CD4-positive, alpha-beta memory T cell (primary cell): ENCODE measurements at places on chromosomes 2 and 18. TPM values are rescaled to one million over a fixed set of nuclear protein-coding genes. Genes with fewer than 3 reads are reported as not detected.
A peak's percentile ranks its signal among the peaks of the same experiment; 100 is the strongest.

- no peak overlapping the region for H3K4me3 ChIP-seq
- H3K4me1 ChIP-seq, result no peaks in the 10 kb centered on the region
- no peaks in the 10 kb centered on the region for H3K27me3 ChIP-seq
- no peaks in the 10 kb centered on the region for H3K36me3 ChIP-seq
- H3K27ac ChIP-seq, result no peak overlapping the region
- no peak for DNase-seq
These were observed 1003.2 kb upstream of the FAM98A start for GRCh38 chr2:34602262-34602661.

DNA sequence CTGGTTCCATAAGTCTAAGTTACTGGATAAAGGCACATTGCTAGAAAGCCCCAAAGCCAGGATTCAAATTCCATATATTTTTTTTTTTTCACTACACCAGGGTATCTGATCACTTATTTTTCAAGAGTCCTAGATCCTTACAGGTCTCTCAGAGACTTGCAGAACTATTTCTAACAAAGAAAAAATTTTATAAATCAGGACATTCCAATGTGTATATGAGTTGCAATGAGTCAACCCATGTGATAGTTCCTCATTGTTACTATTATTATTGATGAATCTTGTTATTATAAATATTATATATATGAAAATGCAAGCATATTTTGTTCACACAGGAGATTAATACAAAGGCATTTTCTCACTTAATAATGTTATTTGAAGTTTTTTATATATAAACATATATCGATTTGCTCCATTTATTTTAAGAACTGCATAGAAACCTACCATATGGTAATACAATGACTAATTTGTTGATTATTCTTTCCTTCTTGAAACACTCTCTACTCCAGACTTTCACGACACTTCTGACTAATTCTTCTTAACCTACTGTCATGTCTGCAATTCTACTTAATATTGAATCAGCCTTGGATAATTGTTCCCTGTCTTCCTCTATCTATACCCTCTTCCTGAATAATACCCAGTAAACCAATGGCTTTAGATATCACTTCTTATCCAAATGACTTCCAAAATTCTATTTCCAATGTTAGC, 968.4 kb upstream of the NRXN1 start:
- H3K27ac ChIP-seq, result no peak overlapping the region
- no peaks in the 10 kb centered on the region for H3K36me3 ChIP-seq
- no peaks in the 10 kb centered on the region for H3K27me3 ChIP-seq
- DNase-seq, result no peak

GRCh38 chr2:187169864-187170263, 278.2 kb downstream of the CALCRL start:
- H3K4me1 ChIP-seq, result no peaks in the 10 kb centered on the region
- DNase-seq, result no peak
- no peak overlapping the region for H3K27ac ChIP-seq
- no peak overlapping the region for H3K4me3 ChIP-seq
- no peaks in the 10 kb centered on the region for H3K36me3 ChIP-seq
- no peaks in the 10 kb centered on the region for H3K27me3 ChIP-seq

- H3K36me3 ChIP-seq, result no peaks in the 10 kb centered on the region
- no peak overlapping the region for H3K27ac ChIP-seq
- peaks cover 19% of the 10 kb centered on the region for H3K4me1 ChIP-seq
- peak overlapping the region; percentile 24 for H3K4me3 ChIP-seq
- no peaks in the 10 kb centered on the region for H3K27me3 ChIP-seq
- peak; percentile 2 for DNase-seq
These were observed 1.3 kb upstream of the TBC1D8 start for GRCh38 chr2:101152272-101153076.

GRCh38 chr18:43680096-43680495, 402.8 kb upstream of the SYT4 start:
- H3K4me1 ChIP-seq, result no peaks in the 10 kb centered on the region

- no peak overlapping the region for H3K27ac ChIP-seq
- DNase-seq, result no peak
- H3K27me3 ChIP-seq, result no peaks in the 10 kb centered on the region
- H3K4me3 ChIP-seq, result no peak overlapping the region
- no peaks in the 10 kb centered on the region for H3K4me1 ChIP-seq
These were observed 181.8 kb upstream of the ARL4C start for GRCh38 chr2:234678711-234679110.

GRCh38 chr2:58501371-58502160, 260.4 kb upstream of the FANCL start:
- no peaks in the 10 kb centered on the region for H3K27me3 ChIP-seq
- no peaks in the 10 kb centered on the region for H3K4me1 ChIP-seq
- H3K36me3 ChIP-seq, result no peaks in the 10 kb centered on the region
- H3K27ac ChIP-seq, result no peak overlapping the region
- no peak for DNase-seq

GRCh38 chr18:76928179-76928868, 106.0 kb downstream of the ZNF236 start:
- no peaks in the 10 kb centered on the region for H3K27me3 ChIP-seq
- H3K36me3 ChIP-seq, result peaks cover 34% of the 10 kb centered on the region
- H3K27ac ChIP-seq, result no peak overlapping the region
- no peak overlapping the region for H3K4me3 ChIP-seq
- H3K4me1 ChIP-seq, result no peaks in the 10 kb centered on the region
- no peak for DNase-seq

DNA sequence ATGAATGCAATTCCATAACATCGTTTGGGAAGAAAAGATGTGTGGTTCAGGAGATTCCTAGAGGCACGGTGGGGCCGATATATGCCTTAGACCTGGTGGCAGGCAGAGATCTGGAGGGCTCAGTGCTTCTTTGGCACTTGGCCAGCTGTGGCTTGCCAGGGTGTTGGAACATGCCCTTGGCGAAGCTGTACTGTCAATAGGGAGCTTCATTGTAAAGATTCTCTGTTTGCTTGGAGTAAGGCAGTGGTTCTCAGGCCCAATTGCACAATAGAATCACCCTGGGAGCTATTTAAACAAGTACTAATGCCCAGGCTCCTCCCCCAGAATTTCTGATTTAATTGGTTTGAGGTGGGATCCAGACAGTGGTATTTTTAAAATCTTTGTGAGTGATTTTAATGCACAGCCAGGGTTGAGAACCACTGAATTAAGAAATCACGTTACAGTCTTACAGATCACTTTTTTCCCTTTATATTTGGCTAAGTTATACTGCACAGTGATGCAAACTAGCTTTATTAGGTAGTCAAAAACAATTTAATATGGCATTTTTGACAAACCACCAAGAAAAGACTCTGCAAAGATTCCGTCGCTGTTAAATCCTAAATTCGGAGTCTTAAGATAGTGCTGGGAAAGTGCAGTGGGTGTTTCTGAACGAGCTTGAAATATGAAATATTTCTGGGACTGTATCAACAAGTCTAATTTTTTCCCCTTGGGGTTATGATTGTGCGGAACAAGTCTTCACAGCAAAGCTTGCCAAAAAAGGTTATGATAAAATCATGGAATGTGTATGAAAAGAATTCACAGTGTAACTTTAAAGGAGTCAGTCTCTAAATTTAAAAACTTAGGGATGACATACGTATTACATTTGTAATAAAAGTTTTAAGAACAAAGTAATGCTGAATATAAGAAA, 78.0 kb downstream of the CRIM1 start:
- no peaks in the 10 kb centered on the region for H3K27me3 ChIP-seq
- no peak for DNase-seq
- no peaks in the 10 kb centered on the region for H3K4me1 ChIP-seq
- H3K36me3 ChIP-seq, result no peaks in the 10 kb centered on the region

DNA sequence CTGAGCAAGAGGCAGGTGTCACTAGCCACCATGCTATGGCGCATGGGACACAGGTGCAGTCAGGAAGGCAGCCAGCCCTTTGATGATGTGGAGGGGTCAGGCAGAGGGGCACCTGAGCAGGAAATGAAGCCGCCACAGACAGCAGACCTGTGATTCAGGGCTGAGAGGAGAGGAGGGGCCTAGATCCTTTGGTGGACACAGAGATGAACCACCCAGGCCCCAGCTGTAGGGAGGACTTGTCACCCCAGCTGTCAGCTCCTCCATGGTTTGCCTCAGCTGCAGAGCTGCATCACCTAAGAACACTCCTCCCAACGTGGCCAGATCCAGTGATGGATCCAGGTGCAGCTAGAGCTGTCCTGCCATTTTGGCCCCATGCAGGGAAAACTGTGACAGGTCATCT, 11.6 kb downstream of the ASB18 start:
- no peak overlapping the region for H3K4me3 ChIP-seq
- no peaks in the 10 kb centered on the region for H3K36me3 ChIP-seq
- DNase-seq, result no peak
- no peaks in the 10 kb centered on the region for H3K27me3 ChIP-seq
- no peaks in the 10 kb centered on the region for H3K4me1 ChIP-seq

- H3K27me3 ChIP-seq, result no peaks in the 10 kb centered on the region
- H3K4me1 ChIP-seq, result no peaks in the 10 kb centered on the region
- no peak for DNase-seq
- H3K27ac ChIP-seq, result no peak overlapping the region
These were observed 190.5 kb downstream of the LOXHD1 start for GRCh38 chr18:46466234-46467160.

GRCh38 chr2:51903728-51904127, 871.8 kb upstream of the NRXN1 start:
- H3K27me3 ChIP-seq, result no peaks in the 10 kb centered on the region
- no peak overlapping the region for H3K27ac ChIP-seq
- no peaks in the 10 kb centered on the region for H3K4me1 ChIP-seq
- H3K36me3 ChIP-seq, result no peaks in the 10 kb centered on the region
- no peak for DNase-seq

GRCh38 chr2:24828238-24828996, 35.2 kb downstream of the CENPO start:
- no peak for DNase-seq
- H3K4me1 ChIP-seq, result peaks cover 20% of the 10 kb centered on the region
- H3K4me3 ChIP-seq, result no peak overlapping the region

- H3K27ac ChIP-seq, result no peak overlapping the region
- DNase-seq, result no peak
- H3K4me3 ChIP-seq, result no peak overlapping the region
- H3K4me1 ChIP-seq, result peaks cover 12% of the 10 kb centered on the region
These were observed 59.9 kb downstream of the MSH6 start for GRCh38 chr2:47842846-47843245.

GRCh38 chr18:63095768-63096167, 223.8 kb downstream of the BCL2 start:
- peaks cover 32% of the 10 kb centered on the region for H3K4me1 ChIP-seq
- no peak overlapping the region for H3K27ac ChIP-seq
- H3K4me3 ChIP-seq, result no peak overlapping the region
- no peaks in the 10 kb centered on the region for H3K27me3 ChIP-seq
- no peaks in the 10 kb centered on the region for H3K36me3 ChIP-seq

DNA sequence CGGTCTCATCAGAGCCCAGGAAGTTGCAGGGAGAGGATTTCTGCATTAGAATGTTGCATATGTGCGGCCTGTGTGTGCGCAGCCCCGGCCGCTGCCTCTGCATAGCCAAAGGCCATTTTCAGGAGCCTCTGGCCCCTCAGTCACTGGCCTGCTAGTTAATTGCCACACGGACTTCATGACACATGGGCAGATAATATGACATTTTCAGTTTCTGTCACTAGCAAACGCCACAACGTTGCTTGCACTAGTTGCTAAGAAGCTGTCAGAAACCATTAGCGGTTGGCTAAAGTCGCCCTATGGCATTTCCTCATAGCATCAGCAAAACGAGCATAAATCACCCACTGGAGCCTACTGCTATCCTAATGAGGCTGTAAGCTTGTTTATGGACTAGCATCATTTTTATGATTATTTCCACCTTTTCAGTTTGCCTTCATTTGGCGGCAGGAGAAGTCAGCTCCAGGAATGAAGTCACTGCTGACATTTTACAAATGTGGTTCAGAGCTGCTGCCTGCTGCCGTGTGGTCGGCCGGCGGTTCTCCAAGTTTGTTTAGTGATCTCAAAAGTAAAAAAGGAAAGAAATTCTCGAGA, 73.7 kb downstream of the MEIS1 start:
- no peak overlapping the region for H3K27ac ChIP-seq
- no peaks in the 10 kb centered on the region for H3K4me1 ChIP-seq
- DNase-seq, result no peak
- H3K36me3 ChIP-seq, result no peaks in the 10 kb centered on the region

GRCh38 chr2:171160956-171161740, 455 bp upstream of the TLK1 start:
- DNase-seq, result peak; percentile 64
- H3K27me3 ChIP-seq, result no peaks in the 10 kb centered on the region
- peaks cover 63% of the 10 kb centered on the region for H3K4me1 ChIP-seq
- peak overlapping the region; percentile 89 for H3K27ac ChIP-seq
- peak overlapping the region; percentile 78 for H3K4me3 ChIP-seq
- H3K36me3 ChIP-seq, result no peaks in the 10 kb centered on the region

GREB1 gene
- total RNA-seq, result 0.19 TPM

CGREF1 gene
- not detected for total RNA-seq

POTEE gene
- total RNA-seq, result 0.17 TPM

MBP gene
- total RNA-seq, result 179 TPM
